ENCODE measurements at places on chromosomes 5 and 9.

GRCh38 chr9:96187151-96187555 is 114.8 kb downstream of the HSD17B3 start:
- DNase-seq: no peak

- no peak for DNase-seq
These were observed 143.7 kb upstream of the SLC30A5 start for GRCh38 chr5:68950125-68950524.

DNA sequence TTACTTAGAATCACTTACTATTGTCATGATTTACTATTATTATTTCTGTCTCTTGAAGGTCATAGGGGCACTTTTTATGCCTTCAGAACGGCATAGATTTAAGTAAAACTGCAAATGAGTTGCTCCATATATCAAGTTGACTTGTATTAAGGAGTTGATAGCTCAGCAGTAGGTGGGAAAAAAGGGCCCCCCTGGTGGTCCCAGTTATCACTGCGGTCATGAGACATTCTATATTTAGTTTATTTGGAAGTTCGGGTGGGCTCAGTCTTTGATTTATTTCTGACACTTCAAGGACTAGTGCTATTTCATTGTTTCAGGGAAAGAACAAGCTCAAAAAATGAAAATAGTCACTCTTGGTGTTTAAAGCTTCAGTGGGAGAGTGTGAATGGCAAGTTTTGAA is 159.3 kb downstream of the SLC24A2 start:
- no peak for DNase-seq

DNA sequence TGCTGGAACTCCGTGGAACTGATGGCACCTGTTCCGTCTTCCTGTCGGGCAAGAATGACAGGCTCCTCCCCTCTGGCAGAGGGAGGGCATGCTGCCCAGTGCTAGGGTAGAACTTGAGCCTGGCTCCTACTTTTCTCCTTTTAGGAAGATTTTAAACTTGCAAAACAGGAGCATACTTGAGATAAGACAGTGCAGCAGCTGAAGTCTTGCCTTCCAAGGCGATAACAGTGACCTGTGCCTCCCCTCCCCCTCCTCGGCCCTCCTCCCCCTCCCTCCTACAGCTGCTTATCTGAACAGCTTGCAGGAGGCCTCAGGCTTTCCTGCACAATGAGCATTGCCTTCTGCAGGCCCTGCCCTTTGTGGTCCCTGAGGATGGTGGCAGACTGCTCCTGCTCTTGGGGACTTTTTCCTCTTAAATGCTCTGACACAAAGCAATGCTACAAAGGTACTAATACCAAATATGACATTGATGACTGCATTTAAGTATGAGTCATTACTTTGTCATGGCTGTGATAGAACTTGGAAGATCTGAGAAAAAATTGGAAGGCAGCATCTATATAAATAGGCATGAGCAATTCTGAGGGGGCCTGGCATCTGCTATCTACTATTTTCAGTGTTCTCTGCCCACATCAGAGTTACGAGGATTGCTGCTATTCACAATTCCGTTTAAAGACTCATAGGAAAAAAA is 2.0 kb downstream of the GADD45G start:
- DNase-seq: no peak

DNA sequence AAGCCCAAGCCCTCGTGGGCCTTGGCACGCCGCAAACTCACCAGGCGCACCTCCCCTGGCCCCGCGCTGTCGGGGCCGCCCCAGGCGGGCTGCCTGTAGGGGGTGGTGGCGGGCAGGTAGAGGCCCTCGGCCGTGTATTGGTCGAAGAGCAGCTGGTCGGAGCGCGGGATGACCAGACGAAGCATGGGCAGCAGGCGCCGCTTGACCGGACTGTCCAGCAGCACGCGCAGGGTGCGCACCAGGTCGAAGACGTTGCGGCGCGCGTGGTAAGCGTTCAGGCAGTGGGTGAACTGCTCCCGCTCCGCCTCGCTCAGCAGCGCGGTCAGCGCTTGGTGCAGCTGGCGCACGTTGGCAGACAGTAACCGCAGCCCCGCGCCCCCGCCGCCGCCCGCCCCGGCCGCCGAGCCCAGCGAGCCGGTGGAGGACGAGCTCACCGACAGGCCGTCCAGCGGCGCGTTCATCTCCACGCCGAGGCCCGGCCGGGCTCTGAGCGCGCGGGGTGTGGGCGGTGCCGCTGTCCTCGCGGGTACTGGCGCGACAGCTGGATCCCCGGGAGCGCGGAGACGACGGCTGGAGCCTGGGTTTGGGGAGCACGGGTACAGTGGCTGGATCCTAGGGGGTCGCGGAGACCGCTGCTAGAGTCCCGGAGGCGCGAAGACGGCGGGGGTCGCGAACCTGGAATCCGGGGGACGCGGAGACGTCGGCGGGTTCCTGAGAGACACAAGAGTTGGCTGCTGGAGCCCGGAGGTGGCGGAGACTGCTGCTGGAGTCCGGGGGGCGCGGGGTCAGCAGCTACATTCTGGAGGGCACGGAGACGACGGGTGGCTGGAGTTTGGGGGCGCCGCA is 709 bp downstream of the WHRN start:
- DNase-seq: no peak

GRCh38 chr9:35110327-35110761 is 5.3 kb downstream of the ATOSB start:
- DNase-seq: no peak

DNA sequence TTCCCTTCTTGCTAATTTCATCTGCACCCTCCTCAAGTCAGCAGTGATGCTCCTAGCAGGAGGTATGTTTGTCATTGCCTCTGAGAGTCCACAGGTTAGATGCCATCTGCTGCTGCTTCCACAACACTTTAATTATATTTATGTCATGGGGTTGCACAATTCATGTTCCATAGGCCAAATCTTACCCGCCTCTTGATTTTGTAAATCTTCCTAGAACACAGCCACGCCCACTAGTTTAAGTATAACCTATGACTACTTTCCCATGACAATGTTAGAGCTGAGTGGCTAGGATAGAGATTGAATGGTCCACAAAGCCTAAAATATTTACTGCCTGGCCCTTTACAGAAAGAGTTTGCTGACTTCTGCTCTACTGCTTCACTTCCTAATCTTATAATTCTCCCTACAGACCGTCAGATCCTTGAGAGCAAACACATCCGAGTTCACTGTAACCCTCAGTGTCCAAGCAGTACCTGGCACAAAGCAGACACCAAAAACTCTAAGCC is 21.1 kb downstream of the LIFR start:
- no peak for DNase-seq

DNA sequence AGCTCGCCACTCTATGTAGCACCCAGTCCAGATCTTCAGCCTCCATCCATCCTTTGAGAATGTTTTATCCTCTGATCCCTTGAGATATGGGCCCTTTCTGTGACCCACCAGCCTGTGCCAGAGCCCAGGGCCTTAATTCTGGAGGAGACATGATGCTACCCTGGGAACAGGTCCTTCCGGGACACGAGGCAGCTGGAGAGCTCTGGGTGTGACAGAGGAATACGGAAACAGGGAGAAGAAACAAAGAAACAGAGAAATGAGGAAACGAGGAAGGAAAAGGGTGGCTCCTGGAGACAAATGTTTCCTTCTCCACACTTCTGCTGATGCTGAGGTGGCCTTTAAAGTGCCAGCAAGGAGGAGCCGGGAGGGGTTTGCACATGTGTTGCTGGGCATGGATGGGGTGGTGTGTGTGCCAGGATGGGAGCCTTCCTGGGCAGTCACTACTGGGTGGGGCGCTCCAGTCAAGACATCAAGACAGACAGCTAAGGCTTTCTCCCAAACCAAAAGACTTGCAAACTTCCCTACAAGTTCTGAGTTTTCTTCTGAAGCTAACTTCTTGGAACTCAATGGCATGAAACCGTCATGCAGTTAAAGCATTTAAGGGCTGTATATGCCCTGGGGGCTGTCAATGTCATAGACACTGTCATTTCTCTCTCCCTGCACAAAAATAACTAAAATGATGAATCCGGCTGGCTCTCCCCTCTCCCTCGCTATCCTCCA is 22.8 kb upstream of the MARCHF6 start:
- no peak for DNase-seq

GRCh38 chr5:140116716-140117115 is 2.8 kb downstream of the PURA start:
- DNase-seq: no peak

- DNase-seq: no peak
These were observed 1.1 kb downstream of the ZNF367 start for GRCh38 chr9:96417051-96417586.

DNA sequence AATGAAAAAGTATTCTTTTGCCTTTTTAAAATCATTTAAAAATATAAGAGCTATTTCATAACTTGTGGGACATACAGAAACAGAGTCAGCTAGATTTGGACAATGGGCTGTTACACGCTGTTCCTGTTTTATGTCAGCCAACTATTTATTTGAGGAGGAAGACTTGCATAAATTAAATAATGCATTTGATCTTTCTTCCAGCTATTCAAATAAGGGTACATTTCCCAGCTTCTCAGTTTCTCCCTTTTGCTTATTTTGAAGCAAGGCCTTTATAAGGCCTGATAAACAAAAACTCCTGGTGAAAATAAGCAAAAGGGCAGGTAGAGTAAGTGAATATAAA is 6.5 kb downstream of the STOM start:
- no peak for DNase-seq

DNA sequence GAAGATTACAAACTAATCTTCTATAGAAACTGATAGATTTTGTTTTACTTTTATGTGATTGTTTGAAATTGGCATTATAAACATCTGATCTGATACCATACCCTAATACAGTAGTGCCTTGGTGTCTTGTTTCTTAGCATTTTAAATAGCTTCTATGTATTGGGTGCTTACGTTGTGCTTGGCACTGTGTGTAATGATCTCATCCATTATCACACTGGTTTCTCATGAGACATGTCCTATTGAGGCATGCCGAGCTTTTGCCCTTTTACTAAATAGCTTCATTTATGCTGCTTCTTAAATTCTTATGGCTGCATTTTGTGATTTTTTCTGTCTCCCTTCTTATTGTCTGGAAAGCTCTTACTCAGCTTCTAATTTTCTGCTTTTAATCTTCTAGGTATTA is 48.2 kb upstream of the TLR4 start:
- DNase-seq: no peak

- DNase-seq: no peak
These were observed 34.1 kb downstream of the SLC6A3 start for GRCh38 chr5:1411099-1411498.

DNA sequence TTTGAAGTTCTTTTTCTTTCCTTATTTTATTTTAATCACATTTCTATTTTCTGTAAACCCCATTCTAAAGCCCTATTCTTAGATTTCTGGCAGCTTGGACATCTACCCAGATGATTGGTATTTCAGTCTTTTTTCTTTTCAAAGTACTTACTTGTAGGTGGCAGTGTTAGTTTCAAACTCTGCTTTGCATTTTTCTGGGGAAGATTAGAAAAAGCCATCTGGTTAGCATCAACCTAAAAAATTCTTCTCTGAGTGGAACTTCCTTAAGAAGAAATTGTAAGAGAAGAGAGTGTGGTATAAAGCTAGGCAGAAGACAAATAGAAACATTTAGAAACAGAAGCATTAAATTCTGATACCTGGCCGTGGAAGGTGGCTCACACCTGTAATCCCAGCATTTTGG is 17.2 kb upstream of the TENT2 start:
- no peak for DNase-seq

GRCh38 chr9:4706971-4707622 is 27.7 kb downstream of the CDC37L1 start:
- DNase-seq: no peak

GRCh38 chr5:8340261-8340660 is 471.3 kb downstream of the MTRR start:
- no peak for DNase-seq

DNA sequence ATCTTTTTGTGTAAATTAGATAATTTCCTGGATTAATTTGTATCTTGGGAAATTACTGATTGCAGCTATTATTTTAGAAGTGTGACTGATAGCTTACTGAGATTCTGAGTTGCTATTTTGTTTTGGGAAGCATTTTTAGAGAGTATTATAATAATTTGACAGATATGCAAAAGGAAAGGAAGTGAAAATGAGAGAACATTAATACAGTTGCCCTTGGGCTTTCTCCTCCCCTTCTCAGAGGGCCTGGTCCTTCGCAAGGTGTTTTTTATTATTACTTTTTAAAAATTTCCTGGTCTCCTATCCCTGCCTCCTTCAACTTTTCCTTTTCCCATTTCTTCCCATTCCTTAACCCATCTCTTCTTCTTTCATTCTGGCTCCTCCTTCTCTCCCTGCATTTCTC is 32.6 kb downstream of the UBAP1 start:
- DNase-seq: no peak

DNA sequence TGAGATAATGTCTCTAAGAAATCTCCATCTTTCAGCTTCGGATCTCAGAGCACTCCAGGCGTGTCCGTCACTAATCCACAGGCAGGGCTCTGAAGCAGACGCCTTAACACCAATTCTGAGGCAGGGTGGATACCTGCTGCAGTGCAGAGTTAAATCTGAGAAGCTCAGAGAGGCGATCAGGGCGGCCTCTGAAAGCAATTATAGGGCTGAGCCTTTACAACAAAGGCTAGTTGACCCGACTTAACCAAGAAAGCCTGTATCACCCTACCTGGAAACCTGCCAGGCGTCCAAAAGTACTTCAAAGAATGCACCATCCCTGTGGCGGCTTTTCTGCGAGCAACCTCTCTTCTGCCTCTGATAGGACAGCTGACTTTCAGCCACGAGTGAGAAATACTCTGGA is 134.8 kb upstream of the MSX2 start:
- DNase-seq: no peak

- DNase-seq: no peak
These were observed 103.3 kb downstream of the ARHGEF28 start for GRCh38 chr5:73729329-73729728.

GRCh38 chr9:74526215-74526614 is 29.1 kb downstream of the RORB start:
- no peak for DNase-seq

DNA sequence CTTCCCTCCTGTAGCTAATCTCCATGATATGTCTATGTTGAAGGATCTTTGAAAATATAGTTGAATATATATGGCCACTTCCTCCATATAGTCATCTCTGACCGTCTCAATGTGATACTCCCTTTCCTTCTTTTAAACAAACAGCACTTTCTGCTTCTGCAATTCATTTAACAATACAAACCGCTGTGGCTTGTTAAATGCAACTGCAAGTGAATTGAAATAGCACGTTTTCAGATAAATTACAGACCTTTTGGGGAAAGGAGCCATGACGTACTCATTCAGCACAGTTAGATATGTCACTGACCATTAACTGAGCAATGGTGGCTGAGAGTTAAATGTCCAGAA is 82.5 kb downstream of the FBXO38 start:
- no peak for DNase-seq
